ENCODE measurements at places on chromosomes 5 and 9.

GRCh38 chr9:23855873-23856604, 30.0 kb upstream of the ELAVL2 start:
- DNase-seq: no peak

- no peak for DNase-seq
These were observed 52.6 kb downstream of the ENC1 start for GRCh38 chr5:74587890-74588289.

DNA sequence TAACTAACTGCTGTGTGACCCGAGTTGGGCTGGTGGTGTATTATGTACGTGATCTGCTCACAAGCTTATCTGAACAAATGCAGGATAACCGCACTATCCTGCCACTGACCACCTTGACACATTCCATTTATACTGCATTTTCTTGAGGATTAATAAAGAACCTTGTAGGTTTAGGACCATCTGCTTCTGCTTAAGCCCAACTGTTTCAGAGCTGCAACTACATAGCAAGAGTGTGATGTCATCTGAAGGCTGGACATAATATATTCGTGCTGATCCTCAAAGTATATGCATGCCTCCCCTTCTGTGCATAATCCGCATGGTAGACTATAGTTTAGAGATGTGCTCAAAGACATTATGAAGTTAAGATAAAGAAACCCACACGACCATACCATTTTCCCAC, 435.9 kb downstream of the BNC2 start:
- no peak for DNase-seq

DNA sequence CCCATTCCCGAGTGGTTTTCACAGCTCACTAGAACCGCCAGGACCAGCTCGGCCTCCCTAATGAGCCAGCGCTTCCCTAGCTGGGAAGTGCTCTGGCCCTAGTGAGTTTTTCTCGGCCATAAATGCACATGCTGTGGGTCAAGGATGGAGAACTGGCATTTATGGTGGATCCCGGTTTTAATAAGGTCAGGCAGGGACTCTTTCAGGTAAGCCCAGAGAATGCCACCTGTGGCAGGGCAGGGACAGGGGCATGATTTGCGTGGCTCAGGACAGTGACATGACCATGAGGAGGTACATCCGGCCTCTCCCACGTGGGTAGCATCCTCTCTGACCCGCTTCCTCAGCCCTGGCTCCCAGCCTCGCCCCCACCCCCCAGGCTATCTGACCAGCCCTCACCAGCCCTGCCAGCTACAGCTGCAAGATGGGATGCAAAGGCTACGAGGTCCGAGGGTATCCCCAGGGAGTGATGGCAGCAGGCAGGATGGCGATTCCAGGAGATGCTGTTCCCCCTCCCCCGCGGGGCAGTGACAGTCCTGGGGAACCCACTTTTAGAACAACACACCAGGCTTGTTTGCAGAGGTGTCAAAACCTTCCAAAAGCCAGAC, 60.3 kb upstream of the ADAMTS2 start:
- no peak for DNase-seq

- DNase-seq: no peak
These were observed 1.3 kb downstream of the TERT start for GRCh38 chr5:1293416-1294205.

- DNase-seq: no peak
These were observed 897 bp downstream of the ROPN1L start for GRCh38 chr5:10442576-10442975.

DNA sequence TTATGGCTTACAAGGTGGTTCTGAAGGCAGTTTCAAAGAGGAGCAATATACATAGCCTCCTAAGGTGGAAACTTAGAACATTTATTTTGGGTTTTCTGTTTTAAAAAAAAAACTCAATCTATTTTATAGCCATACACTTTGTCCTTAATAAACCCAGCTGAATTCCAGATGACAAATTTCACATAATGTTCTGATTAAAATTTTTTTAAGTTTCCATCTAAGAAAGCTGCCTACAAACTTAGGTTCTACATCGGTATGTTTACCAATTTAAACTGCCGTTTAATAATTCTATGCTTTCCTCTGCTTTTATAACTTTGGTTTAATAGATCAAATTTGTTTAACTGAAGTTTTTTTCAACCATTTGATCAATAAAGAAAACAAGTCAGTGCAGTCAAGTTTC, 12.5 kb downstream of the NR3C1 start:
- DNase-seq: no peak

DNA sequence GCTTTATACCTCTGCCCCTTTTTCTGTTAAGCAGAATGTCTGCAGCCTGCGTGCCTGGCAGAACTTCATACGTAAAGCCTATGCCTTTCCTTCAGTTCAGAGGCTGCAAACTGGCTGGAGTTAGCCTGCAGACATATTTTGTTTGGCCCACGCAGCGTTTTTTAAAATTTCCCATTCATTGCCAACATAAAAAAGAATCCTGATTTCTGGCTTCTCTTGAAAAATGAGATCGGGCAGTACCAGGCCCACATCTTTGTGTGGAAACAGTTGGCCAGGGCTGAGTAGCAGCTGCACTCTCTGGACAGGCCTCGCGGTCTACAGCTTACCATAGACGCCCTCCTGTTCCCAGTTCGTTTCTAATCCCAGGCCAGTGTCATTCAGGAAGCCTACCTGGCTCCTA, 104.4 kb downstream of the SMARCA2 start:
- no peak for DNase-seq

- no peak for DNase-seq
These were observed 28.9 kb downstream of the PLAC8L1 start for GRCh38 chr5:146076455-146076854.

DNA sequence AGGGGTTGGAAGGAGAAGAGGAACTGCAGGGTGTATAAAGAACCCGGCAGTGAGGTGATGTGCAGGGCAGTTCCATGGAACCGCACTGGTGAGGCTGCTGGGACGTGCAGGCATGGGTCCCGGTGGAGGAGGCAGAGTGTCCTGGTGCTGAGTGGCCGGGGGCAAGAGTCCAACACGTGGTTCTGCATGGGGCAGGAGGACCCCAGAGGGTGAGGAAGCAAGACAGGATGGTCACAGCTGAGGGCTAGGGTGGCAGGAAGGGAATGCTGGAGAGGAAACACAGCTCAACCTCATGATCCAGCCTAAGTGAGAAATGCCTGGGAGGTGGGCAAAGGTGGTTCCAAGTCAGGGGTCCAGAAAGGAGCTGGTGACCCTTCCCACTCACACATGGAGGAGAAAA, 87.2 kb downstream of the S1PR3 start:
- no peak for DNase-seq

DNA sequence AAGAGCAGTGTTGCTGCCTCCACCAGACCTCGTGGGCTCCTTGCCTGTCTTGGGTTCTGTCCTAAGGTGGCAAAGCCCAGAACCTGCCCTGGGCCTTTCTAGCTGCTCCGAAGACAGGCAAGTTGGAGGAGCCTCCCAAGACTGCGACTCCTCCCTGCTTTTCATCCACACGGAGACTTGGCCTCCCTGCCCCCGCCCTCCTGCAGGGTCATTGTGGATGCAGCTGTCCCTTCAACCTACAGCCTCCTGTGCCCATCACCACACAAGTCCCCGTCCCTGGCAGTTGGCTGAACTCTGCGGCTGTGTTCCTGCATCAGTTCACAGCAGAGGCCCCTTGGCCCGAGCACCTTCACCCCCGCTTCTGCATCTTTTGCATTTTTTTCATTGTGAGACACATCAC, 59.2 kb downstream of the WNK2 start:
- DNase-seq: no peak

GRCh38 chr5:146647656-146648199, 131.7 kb upstream of the GPR151 start:
- no peak for DNase-seq

GRCh38 chr5:179158556-179158955, 98.4 kb downstream of the ZNF354C start:
- no peak for DNase-seq

DNA sequence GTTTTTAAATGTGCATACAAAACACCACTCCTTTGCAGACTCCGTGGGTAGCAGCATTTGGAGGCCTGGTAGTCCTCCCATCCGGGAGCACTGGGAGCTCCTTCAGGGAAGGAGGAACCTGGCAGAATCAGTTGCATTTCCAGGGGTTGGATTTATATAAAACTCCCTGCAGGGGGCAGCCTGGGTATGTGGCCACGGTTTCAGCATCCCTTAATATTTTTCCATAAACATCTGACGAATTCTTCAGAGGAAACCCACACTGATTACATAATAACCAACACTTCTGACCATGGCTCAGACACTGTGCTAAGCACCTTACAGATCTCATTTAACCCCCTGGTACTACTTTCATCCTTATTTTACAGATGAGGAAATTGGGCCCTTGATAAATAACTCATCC, 6.1 kb upstream of the AFAP1L1 start:
- no peak for DNase-seq

- no peak for DNase-seq
These were observed 8.4 kb upstream of the EXOC3 start for GRCh38 chr5:434443-435146.

- no peak for DNase-seq
These were observed 28.0 kb upstream of the SLC28A3 start for GRCh38 chr9:84368601-84369000.

DNA sequence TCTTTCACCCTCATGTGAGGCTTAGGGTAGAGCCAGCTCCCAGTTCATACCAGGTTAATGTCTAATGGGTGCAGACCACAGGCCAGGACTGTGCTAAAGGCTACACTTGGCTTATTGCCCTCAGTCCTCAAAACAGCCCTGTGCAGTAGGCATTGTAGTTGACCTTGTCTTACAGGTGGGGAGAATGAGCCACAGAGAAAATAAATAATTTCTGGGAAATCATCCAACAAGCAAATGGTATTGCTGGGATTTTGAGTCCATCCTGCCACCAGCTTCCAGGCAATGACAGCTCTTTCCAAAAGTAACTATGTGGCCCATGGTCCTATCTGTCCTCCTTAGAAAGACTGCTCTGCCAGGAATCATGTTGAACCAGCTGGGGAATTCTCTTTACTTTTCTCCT, 450.0 kb downstream of the GADD45G start:
- DNase-seq: no peak

- DNase-seq: no peak
These were observed 27.6 kb upstream of the GLRA1 start for GRCh38 chr5:151952238-151952637.

- DNase-seq: no peak
These were observed 49.4 kb upstream of the COL5A1 start for GRCh38 chr9:134592018-134592818.

GRCh38 chr5:137147346-137147745, 351.8 kb downstream of the SPOCK1 start:
- no peak for DNase-seq

GRCh38 chr5:148511810-148512347, 128.1 kb downstream of the FBXO38 start:
- no peak for DNase-seq

GRCh38 chr9:114434878-114435311, 47.1 kb upstream of the AKNA start:
- no peak for DNase-seq

- no peak for DNase-seq
These were observed 19.1 kb upstream of the KCNMB1 start for GRCh38 chr5:170408226-170408625.

DNA sequence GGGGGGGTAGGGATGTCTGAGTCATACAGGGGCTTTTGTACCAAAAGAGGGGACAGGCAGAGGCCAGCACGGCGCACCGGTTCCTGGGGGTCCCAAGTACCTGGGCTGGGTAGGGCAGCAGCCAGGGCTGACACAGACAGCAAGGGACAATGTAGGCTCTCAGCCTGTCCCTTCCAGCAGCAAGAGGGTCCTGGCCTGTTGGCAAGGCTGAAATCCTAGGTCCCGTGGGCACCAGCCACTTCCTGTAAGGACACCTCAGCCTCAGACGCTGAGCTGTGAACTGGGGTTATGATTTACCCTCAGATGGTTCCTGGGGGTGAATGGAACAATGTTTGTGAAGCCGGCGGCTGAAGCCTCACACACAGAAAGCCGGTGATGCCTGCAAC, 41.3 kb downstream of the NACC2 start:
- DNase-seq: no peak

DNA sequence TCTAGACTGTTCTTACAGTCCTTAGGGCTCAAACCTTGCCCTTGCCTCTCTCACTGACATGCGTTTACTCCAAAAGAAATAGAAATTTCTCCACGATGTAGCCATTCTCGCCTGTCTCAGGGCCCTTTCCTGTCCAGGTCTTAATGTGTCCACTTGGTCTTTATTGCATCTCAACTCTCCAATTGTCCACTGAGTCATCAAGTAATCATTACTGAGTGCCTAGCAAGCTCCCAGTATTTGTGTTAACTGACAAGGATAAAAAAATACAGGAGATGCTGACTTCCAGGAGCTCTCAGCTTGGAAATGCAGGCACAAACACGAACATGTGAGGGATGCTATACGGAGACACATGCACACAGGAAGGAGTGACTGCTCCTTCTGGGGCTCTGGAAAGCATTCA, 147.3 kb downstream of the ARSB start:
- DNase-seq: no peak

DNA sequence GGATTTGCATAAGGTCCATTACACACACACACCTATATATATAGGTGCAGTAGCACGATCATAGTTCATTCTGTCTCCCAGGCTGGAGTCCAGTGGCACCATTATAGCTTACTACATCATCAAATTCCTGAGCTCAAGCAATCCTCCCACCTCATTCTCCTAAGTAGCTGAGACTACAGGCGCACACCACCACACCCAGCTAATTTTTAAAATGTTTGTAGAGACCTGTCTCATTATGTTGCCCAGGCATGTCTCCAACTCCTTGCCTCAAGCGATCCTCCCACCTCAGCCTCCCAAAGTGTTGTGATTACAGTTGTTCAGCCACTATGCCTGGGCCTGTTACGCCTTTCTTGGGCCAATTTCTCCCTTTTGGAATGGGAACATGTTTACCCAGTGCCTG, 39.7 kb downstream of the DNAJB5 start:
- no peak for DNase-seq

GRCh38 chr9:131448818-131449217, 53.9 kb upstream of the POMT1 start:
- no peak for DNase-seq

- peak; percentile 36 for DNase-seq
These were observed 20.4 kb downstream of the UHRF2 start for GRCh38 chr9:6433410-6433809.

DNA sequence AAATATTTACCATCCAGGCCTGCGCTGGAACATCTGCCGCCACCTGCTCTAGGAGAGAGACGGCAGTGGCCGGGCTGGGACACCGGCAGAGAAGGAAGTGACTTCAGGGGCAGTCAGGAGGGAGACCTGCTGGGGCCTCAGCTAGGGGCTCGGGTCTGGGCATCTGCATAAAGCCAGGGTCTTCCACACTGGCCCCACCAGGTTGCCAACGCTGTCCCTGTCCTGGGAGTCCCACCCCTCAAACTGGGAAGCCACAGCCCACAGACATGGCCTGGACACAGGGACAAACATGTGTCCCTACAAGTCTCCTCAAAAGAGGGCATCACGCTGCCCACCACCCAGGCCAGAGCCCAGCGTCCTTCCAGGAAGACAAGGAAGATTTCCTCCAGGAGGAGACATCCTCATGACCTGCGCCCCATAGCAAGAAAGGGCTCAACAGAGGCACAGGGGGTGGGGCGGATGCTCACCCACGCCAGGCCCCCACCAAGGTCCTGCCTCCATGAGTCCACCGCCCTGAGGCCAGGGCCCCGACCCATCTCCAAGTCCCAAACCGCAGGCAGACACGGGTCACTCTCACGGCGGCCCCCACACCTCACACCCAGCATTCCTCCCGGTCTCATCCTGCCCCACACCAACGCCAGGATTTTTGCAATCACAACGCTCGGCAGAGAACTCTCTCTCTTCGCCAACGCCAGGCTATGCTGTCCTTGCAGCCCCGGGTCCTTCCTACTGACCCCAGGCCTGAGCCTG, 9.0 kb downstream of the VAV2 start:
- no peak for DNase-seq

- no peak for DNase-seq
These were observed 282.9 kb downstream of the FER start for GRCh38 chr5:109030360-109031143.

- no peak for DNase-seq
These were observed 144.2 kb upstream of the RAI14 start for GRCh38 chr5:34511915-34512314.
